ENCODE measurements at places on chromosomes 11 and 22.

DNA sequence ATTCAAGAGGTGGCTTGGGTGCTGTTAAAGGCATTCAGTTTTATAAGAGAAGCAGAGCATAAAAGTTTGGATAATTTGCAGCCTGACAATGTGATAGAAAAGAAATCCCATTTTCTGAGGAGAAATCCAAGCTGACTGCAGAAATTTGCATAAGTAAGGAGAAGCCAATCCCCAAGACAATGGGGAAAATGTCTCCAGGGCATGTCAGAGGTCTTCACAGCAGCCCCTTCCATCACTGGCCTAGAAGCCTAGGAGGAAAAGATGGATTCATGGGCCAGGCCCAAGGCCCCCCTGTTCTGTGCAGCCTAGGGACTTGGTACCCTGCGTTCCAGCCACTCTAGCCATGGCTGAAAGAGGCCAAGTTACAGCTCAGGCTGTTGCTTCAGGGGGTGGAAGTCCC, 207.3 kb downstream of the METTL15 start:
- no peak for DNase-seq

DNA sequence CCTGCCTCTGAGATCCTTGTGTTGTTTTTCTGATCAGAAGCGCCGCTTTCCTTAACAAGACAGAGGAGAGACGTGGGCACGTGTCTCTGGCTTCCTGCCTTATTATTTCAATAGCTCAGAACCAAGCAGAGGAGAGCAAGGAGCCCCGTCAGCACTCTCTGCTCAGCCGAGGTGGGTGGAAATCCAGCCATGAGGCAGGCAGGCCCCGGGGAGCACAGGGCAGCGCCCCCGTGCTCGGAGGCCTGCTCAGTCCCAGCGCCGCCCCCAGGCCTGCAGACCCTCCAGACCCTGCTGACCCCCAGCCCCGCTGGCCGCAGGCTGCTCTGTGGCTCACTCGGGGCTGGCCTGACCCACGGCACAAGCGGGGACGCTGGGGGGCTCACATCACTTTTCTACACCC, 162.8 kb downstream of the BRD1 start:
- DNase-seq: no peak

GRCh38 chr11:13676576-13676975, 8.1 kb downstream of the FAR1 start:
- no peak for DNase-seq

- DNase-seq: no peak
Measured at GRCh38 chr22:37823134-37823985, at the start of gene GALR3. Gene GALR3 (plus strand): TSS chr22:37823382. CDS start chr22:37823407, 25 bp downstream.

GRCh38 chr22:44307509-44308169, 5.1 kb downstream of the SHISAL1 start:
- no peak for DNase-seq

GRCh38 chr11:66233301-66233700, 35.1 kb upstream of the RAB1B start:
- DNase-seq: no peak

GRCh38 chr22:42763965-42764480, 43.4 kb upstream of the A4GALT start:
- DNase-seq: no peak

DNA sequence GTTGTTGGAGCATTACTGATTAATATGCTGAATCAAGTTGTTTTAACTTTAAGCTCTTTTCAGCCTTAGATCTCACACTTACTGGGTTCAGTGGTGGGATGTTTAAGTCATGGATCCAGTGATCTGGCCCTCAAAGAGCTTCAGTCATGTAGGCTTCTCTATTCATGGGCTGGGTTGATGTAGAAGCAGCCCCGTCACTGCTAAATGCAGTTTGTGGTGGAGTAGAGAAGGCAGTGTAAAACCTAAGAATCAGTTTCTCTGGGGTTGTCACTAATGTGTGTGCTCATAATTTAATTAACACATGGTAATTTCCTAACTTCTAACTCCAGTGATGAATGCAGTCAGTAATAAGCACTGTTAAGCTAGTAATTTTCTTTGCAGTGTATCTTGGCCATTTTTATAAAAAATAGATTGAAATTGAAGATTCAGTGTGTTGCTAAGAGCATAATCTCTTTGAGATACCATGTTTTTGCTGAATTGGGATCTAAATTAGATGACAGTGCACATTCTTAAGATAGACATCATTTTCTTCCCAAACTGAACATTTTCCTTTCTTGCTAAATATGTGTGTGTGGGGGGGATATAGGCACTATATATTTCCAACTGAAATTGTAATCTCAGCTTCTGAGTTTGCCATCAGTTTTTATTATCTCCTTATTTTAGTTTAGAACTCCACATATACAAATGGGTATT, 9.0 kb downstream of the SPCS2 start:
- no peak for DNase-seq

DNA sequence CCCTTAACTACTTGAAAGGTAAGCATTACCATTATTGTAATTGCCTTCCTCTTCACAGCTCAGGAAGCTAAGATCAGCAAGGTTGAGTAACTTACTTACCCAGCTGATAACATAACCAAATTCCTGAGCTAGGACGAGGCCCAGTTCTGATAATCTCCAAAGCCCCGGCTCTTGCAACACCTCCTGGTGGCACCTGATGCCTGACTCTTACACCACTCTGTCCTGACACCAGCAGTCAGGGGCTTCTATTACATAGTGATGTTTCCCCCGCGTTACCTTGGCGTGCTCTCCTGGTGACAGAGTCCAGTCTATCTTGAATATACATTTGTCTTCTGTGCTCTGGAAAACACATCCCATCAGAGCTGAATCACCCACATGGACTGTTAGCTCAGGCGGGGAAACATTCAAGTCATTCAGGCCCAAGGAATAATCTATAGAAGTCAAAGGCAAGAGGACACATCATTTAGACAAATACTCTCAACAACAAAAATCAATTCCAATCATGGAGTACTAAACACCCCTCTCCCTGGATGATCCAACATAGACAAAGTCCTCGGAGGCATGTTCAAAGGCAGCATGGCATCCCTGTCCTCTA, 12.6 kb downstream of the JAML start:
- no peak for DNase-seq

GRCh38 chr11:22635689-22636088, 10.1 kb upstream of the FANCF start:
- no peak for DNase-seq

- no peak for DNase-seq
Measured at GRCh38 chr11:61353131-61354067, 8.3 kb downstream of the CYB561A3 start.

- DNase-seq: no peak
Measured at GRCh38 chr11:73268671-73269271, 3.4 kb upstream of the P2RY6 start.

- DNase-seq: no peak
Measured at GRCh38 chr22:19853058-19853878, 1.4 kb downstream of the GNB1L start.

GRCh38 chr11:92687724-92688123, 281.7 kb upstream of the MTNR1B start:
- DNase-seq: no peak

DNA sequence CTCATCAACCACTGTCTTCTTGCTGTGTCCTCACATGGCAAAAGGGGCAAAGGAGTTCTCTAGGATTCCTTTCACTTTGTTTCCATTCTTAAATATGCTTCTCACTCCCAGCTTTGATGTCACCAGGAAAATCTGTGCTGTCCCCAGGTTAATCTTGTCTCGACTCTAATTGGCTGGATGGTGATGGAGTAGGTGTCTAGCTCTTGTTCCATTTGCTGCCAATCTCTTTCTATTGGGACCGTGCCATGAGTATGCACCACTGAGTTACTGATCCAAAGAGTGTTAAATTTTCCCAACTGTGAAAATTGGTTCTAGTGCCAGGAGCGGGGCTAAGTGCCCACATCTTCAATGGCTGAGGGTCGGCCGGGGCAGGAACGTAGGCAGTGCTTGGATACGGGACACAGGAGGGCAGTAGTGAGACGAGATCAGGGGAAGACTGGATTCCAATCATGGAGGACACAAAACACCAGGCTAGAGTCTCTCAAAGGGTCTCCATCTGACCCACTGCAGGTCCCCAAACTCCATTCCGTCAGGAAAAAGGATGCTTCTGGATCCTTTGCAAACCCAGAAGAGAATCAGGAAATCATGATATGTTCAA, 47.7 kb upstream of the CSNK2A3 start:
- DNase-seq: no peak

DNA sequence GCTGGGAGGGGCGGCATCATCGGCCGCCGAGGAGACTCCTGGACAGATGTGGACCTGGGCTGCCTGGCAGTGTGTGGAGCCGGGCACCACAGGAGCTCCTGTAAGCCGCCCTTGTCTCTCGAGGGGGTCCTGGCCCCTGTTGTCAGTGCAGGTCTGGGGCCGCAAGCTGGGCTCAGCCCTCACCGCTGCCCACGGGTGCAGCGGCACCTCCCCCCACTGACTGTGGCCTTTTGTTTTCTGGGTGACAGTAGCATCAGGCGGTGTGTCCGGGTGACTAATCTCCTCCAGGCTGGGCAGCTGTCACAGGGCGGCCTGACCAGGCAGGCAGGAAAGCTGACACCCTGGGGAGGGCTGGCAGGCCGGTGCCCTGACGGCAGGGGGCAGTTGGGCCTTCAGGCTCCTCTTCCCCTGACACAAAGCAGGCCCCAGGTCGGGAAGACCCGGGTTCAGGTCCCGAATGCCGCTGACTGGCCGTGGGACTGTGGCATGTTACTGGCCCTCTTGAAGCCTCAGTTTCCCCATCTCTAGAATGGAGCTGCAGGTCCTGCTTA, 16.3 kb downstream of the DGKZ start:
- DNase-seq: no peak

DNA sequence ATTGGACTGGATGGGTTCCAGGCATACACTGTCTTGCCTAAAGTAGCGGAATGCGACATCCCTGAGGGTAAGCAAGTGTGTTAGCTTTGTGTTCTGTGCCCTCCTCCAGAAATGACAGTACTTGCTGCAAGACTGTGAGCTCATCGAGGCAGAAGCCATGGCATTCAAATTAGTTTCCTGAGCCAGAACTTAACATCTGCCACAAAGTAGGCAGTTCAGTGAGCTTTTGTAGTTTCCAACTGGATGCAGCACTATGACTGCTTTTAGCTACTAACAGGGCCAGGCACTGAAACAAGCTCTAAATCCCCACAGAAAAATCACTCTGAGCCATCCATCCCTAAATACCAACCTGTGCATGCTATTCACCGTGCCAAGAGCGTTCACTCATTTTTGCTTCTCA, 1.2 kb upstream of the FAR1 start:
- DNase-seq: no peak

GRCh38 chr11:748007-748359, 719 bp downstream of the TALDO1 start:
- no peak for DNase-seq

- DNase-seq: no peak
Measured at GRCh38 chr22:30574997-30575671, 669 bp upstream of the GAL3ST1 start.

GRCh38 chr11:125637840-125638239, 12.9 kb downstream of the CHEK1 start:
- DNase-seq: no peak

- no peak for DNase-seq
Measured at GRCh38 chr11:64752175-64752970, 7.4 kb downstream of the PYGM start.

- no peak for DNase-seq
Measured at GRCh38 chr11:48101958-48102357, 114.7 kb upstream of the OR4B1 start.

DNA sequence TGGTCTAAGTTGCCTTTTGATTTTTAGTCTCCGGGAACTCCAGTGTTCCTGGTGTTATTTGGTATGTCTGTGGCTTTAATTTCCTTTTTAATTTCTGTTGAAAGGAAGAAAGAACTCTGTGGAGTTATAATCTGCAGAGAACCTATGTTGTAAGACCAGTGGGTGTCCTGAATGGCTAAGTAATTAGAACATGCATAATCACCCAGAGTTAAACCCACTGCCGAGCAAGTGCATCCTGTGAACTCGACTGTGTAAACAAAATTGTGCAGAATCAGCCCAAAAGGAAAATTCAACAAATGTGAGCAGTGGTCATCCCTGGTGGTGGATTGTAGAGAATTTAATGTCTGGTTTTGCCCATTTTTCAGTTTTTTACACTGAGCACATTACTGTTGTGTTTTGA, 162.5 kb downstream of the COMMD9 start:
- no peak for DNase-seq

GRCh38 chr22:45453764-45454163, 40.3 kb downstream of the RIBC2 start:
- DNase-seq: no peak

- DNase-seq: no peak
Measured at GRCh38 chr11:12503039-12503484, 125.7 kb downstream of the PARVA start.

DNA sequence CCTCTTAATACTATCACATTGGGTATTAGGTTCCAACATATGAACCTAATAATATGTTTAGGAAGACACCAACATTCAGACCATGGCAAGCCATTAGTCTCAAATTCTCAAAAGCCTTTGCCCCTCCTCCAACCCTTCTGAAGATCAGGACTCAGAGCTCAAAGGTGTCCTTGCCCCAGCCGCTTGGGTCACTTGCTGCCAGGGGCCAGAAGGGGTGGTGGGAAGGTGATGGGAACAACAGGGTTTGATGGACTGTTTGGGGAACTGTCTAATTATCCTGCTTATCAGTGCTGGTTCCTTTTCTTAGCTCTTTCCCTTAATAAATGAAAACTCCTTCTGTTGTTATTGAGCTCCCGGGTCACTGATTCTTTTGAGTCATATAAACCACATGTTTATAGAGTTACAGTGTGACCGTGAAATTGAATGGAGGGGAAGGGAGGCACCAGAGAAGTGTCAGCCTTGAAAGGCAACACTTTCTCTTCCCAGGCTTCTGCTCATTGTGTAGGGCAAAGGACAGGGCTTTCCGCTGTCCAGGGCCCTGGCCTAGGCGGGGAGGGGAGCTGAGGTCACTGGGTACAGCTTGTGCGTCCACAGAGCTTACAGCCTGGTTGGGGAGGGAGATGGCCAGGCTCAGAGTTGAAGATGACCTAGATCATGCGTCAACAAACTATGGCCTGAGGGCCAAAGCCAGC, 105.1 kb downstream of the FBXO7 start:
- no peak for DNase-seq

GRCh38 chr22:41976961-41977566, 7.8 kb downstream of the SEPTIN3 start:
- DNase-seq: peak; percentile 11

DNA sequence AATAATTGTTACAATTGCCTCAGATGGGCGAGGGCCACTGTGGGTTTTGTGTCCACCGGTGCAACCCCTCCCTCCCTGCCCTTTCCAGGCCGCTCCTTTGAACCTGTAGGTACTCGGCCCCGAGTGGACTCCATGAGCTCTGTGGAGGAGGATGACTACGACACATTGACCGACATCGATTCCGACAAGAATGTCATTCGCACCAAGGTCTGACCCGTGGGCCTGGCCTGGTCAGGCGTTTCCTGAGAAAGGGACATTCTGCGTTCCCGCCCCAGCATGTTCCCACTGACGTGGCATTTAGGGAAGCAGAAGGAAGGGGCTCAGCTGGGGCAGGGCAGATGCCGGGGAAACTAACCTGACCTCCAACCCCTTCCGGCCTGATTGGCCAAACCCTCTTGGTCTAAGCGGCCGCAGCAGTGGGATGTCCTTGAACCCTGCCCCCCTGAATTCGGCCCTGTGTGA, 10.1 kb downstream of the SIDT2 start:
- no peak for DNase-seq
